Fibroblast of mammary gland (primary cell): ENCODE measurements at places on chromosomes 12 and 14.

DNA sequence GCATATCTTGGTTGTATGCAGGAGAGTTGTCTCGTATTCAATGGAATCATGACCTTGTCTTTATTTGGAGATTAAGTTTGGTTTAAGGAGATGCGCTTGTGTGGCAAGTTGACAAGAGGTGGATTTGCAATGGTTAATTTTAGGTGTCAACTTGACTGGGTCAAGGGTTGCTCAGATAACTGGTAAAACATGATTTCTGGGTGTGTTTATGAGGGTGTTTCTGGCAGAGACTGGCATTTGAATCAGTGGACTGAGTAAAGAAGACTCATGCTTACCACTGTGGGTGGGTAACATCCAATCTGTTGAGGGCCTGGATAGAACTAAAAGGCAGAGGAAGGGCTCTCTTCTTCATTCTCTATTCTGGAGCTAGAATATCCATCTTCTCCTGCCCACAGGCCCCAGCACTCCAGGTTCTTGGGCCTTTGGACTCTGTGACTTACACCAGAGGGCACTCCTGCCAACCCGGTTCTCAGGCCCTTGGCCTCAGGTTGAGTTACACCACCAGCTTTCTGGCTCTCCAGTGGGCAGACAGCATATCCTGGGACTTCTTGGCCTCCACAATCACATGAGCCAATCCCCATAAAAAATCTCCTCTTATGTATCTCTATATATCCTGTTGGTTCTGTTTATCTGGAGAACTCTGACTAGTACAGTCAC, 141.5 kb upstream of the ARID2 start:
- DNase-seq = no peak

- DNase-seq = peak; percentile 29
Measured at GRCh38 chr12:115570069-115570777, 707.3 kb downstream of the MED13L start.

- DNase-seq = peak; percentile 14
Measured at GRCh38 chr12:116818341-116818856, 62.8 kb downstream of the HRK start.

DNA sequence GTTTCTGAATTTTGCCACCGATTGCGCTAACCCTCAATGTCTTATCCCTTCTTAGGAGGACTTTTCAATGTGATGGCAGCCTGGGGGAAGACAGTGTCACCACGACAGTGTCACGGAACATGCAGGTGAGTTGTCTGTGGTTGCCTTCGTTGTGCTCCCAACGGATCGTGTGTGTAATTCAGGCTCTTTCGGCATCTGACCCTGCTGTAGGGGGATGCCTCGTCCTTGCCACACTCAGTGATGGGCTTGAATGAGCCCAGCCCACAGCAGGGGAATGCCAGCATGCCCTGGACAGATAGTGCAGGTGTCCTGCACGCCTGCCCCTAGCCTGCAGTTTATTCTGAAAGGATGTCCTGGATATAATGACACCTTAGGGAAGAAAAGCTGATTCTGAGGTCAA, 123.8 kb upstream of the RTL1 start:
- no peak for DNase-seq

DNA sequence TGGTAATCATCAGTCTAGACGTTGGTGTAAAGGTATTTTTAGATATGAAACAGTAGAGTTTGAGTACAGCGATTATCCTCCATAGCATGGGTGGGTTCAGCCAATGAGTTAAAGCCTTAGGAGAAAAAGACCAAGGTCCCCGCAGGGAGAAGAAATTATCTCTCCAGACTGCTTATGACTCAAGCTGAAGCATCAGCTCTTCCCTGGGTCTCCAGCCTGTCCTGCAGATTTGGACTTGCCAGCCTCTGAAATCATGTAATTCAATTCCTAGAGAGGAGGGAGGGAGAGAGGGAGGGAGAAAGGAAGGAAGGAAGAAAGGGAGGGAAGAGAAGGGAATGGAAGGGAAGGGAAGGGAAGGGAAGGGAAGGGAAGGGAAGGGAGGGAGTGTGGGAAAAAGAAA, 12.0 kb upstream of the DTX1 start:
- DNase-seq = peak; percentile 3
